Large intestine (tissue), 12 donors: ENCODE measurements at places on chromosomes 7 and 10. TPM values are rescaled to one million over a fixed set of nuclear protein-coding genes. Genes with fewer than 3 reads are reported as not detected.

PARP12 gene
- polyA plus RNA-seq = 49.0 TPM

HNRNPH3 gene
- 252 TPM for polyA plus RNA-seq

PRPS1L1 gene
- polyA plus RNA-seq = not detected

CHST15 gene
- 9.4 TPM for polyA plus RNA-seq

LGI1 gene
- 3.4 TPM for polyA plus RNA-seq

OR6V1 gene
- polyA plus RNA-seq = not detected

LIPM gene
- polyA plus RNA-seq = 0.04 TPM

PIP gene
- not detected for polyA plus RNA-seq

MMRN2 gene
- 7.2 TPM for polyA plus RNA-seq

SMARCD3 gene
- polyA plus RNA-seq = 29.1 TPM

NKX1-2 gene
- polyA plus RNA-seq = 7.7 TPM

CASTOR2 gene
- polyA plus RNA-seq = 4.5 TPM

POLR2J2 gene
- 4.4 TPM for polyA plus RNA-seq

HMX2 gene
- polyA plus RNA-seq = 1.1 TPM

OR2A2 gene
- not detected for polyA plus RNA-seq
